Hair follicle dermal papilla cell (primary cell): ENCODE measurements at places on chromosomes 7 and 10. TPM values are rescaled to one million over a fixed set of nuclear protein-coding genes. Genes with fewer than 3 reads are reported as not detected.

Gene CFAP58
- total RNA-seq, result 0.49 and 0.81 TPM in 2 replicates

Gene PRR15
- total RNA-seq, result not detected in 2 replicates

Gene PRXL2A
- total RNA-seq, result 20.4 and 23.0 TPM in 2 replicates

Gene IPMK
- 11.7 and 11.8 TPM in 2 replicates for total RNA-seq

Gene H2BK1
- not detected in 2 replicates for total RNA-seq

Gene FEZF1
- not detected in 2 replicates for total RNA-seq

Gene TYW1B
- total RNA-seq, result 3.4 and 6.5 TPM in 2 replicates

Gene SPOCK2
- 0.16 and 0.24 TPM in 2 replicates for total RNA-seq

Gene HOXA2
- total RNA-seq, result 0.12 and 0.32 TPM in 2 replicates

Gene IDI2
- not detected in 2 replicates for total RNA-seq

Gene AGMO
- 0.24 and 0.65 TPM in 2 replicates for total RNA-seq

Gene FAM131B
- total RNA-seq, result 1.3 and 1.8 TPM in 2 replicates

Gene KMT2C
- total RNA-seq, result 34.5 and 49.5 TPM in 2 replicates

Gene CPA2
- total RNA-seq, result not detected in 2 replicates

Gene PTCD1
- total RNA-seq, result 6.7 and 7.0 TPM in 2 replicates

Gene PHKG1
- total RNA-seq, result 3.8 and 7.0 TPM in 2 replicates

Gene ZNF365
- total RNA-seq, result 3.9 and 4.0 TPM in 2 replicates

Gene TSPAN33
- total RNA-seq, result 0.73 TPM in 1 of 2 replicates, not detected in the other

Gene HGF
- total RNA-seq, result 1.8 and 4.5 TPM in 2 replicates

Gene ODAD2
- 0.49 and 1.1 TPM in 2 replicates for total RNA-seq
